ENCODE measurements at places on chromosomes 3 and 15.

- DNase-seq = peak; percentile 66
These were observed 4.7 kb downstream of the BHLHE40 start for GRCh38 chr3:4983739-4984510.

- DNase-seq = no peak
These were observed 38.4 kb downstream of the HEG1 start for GRCh38 chr3:125017406-125017805.

GRCh38 chr3:126896067-126896441, 86.9 kb upstream of the PLXNA1 start:
- no peak for DNase-seq

GRCh38 chr3:55907616-55908015, 420.5 kb upstream of the WNT5A start:
- no peak for DNase-seq

- no peak for DNase-seq
These were observed 22.1 kb downstream of the HDAC11 start for GRCh38 chr3:13501958-13502790.

GRCh38 chr3:145094355-145094941, 1066.5 kb downstream of the PLOD2 start:
- no peak for DNase-seq

DNA sequence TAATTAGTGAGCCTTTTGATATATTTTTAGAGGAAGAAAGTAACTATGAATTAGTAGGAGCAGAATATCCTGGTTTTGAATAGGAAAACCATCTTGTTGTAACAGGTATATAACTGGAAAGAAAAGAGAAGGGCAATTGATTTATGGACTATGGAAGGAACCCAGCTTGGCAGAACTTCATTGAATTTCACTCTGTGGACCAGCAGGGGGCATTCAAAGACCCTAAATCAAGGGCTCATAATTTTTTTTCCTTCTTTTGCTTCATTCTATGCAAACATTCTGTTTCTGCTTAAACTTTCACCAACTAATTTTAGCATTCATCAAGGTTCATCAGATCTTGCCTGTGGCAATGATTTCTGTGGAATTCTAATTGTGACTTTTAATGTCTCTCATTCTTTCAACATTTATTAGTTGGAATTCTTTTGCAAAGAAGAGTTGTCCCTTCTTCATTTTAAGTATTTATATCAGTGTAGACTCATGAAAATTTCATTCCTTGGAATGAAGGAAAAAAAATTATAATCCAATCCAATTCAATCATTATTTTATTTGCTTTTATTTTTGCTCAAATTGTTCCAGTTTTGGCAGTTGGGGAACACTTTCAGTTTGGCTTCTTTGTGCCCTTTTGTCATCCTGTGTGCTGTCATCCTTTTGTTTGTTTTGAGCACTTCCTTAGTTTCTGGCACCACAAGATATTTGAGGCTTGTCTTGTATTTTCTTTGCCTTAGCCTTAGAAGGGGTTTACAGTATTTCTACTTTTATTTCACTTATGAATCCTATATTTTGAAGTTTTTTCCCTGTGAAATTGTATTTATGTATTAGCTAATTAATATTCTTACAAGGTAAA, 30.4 kb downstream of the NXPE3 start:
- DNase-seq = no peak

DNA sequence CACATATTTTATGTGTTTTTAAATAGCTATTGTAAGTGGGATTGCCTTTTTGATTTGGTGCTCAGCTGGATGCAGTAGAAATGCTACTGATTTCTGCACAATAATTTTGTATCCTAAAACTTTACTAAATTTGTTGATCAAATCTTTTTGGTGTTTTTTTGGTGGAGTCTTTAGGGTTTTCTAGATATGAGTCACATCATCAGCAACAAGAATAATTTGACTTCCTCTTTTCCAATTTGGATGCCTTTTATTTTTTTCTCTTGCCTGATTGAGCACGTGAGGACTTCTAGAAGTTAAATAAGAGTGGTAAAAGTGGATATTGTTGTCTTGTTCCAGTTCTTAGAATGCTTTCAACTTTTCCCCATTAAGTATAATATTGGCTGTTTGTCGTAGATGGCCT, 51.3 kb downstream of the TLNRD1 start:
- DNase-seq = no peak

DNA sequence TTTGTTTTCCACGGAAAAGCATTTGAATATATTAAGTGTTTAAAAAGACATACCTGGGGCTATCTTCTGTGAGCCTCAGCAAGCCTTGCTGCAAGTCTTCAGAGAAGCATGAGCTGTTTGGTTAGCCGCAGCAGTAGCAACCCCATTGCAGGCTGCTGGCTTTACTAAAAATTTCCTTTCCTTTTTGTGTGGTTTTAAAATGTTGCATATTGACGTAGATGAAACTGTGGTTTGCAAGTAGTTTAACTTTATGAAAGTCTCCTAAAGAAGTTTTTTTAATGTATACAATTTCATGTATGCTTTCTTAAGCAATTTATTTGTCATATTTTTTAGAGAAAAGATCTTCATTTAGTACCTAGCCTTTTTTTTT, at the start of gene GPR171:
Gene GPR171 (minus strand): TSS at position 166 of the 370 bp plus-strand sequence. CDS start 3,830 bp downstream, outside the sequence.
- peak; percentile 56 for DNase-seq

DNA sequence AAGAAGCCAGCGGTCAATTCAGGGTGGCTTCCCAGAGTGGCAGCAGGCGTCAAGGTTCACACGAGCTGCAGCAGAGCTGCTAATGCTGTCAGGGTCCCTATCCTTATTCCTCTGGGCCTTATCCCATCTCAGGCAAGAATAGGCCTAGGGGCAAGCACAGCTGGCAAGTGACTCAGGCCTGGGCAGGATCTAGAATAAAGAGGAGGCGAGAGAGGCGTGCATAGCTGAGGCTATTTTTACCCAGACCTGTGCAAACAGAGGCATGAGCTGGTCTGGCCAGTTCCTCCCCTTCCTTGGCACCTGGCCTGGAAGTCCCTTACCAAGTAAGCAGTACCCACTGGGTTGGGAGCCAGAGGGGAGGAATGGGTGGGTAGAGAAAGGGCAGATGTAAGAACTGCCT, 12.2 kb upstream of the VIPR1 start:
- DNase-seq = no peak

DNA sequence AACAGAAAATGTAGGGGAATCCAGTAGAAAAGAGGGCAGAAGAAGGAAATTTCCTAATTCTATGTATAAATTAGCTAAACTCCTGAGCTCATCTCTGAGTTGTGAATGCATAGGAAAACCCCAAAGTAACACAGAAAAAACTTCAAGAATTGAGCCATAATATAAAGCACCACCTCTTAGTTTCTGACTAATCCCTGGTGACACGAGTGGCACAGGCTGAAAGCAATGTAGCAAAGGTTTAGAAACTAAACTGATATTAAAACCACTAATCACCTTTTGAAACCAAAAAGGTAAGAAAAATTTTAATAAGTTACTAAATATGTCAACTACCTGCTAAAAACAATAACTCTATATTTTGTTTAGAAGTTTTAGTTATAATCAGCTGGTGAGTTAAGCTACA, 255.6 kb upstream of the NECTIN3 start:
- no peak for DNase-seq

DNA sequence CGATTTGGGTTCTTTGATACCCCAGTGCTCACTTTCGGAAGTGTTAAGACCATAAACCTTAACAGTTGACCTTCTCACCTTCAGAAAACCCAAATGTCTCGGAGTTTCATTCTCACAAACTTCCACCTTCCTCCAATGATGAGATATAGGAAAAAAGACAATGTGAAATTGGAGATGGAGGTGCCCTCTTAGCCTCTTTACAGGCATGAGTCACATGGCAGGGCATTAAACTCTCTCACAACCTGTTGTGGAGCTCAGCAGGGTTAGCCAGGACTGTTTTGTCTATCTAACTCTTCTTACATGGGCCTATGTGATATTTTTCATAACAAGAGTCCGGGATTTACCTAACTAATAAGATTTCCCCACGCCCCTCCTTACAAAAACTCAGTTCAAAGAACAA, 10.7 kb downstream of the AGTR1 start:
- no peak for DNase-seq

DNA sequence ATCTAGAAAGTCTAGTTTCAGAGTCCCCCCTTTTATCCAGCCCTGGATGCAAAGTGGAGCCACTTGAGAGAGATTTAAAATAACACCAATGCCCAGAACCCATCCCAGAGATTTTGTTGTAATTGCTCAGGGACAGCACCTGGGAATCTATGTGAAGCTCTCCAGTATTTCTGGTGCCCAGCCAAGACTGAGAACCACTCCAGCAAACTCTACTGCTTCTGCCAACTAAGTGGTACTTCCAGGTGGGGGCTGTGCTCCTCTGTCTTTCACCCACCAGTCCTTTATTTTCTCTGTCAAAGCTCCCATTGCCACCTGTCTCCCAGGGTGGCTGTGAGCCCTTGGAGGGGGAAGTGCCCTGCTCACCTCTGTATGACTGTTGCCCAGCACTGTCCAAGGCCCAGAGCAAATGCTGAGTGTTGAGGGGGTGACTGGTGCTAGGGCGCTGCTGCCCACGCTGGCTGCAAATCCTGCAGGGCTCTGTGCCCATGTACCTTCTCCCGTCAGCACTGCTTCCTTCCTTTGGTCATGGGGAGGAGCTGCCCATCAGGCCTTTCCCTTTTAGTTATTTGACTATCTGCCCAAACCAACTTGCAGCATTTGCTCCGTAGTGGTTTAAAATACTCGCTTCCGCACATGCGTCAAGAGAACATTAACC, 9.4 kb downstream of the CLSTN2 start:
- no peak for DNase-seq

- no peak for DNase-seq
These were observed 16.6 kb upstream of the SEMA3F start for GRCh38 chr3:50138266-50139200.

- DNase-seq = peak; percentile 47
These were observed 15.6 kb downstream of the PIF1 start for GRCh38 chr15:64809649-64810496.

DNA sequence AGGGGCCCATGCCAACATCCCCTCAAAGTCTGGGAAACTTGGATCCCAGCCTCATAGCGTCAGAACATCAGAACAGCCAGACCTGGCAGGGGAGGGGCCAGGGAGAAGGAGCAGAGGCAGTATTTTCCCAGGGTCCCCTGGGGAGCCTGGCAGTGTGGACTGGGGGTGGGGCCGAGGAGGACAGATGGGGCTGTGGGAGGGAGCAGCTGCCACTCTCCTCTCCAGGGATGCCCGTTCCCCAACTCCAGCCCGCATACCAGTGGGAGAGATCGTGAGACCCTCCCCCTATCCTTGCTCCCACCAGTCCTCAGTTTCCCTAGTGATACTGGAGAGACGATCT, 6.5 kb upstream of the DNAJB8 start:
- DNase-seq = no peak

- DNase-seq = peak; percentile 75
These were observed 2.2 kb downstream of the MAPK6 start for GRCh38 chr15:52021128-52021671.

- peak; percentile 20 for DNase-seq
These were observed 42.3 kb downstream of the KLHL6 start for GRCh38 chr3:183513046-183513706.

Measured in stimulated activated CD4-positive, alpha-beta T cell treated with anti-CD3 and anti-CD28 coated beads, Interleukin-2, amount 100 ng/mL, for 4 hours (primary cell).